Stomach (tissue), 19 donors: ENCODE measurements at places on chromosomes 4 and X. TPM values are rescaled to one million over a fixed set of nuclear protein-coding genes. Genes with fewer than 3 reads are reported as not detected.

DNA sequence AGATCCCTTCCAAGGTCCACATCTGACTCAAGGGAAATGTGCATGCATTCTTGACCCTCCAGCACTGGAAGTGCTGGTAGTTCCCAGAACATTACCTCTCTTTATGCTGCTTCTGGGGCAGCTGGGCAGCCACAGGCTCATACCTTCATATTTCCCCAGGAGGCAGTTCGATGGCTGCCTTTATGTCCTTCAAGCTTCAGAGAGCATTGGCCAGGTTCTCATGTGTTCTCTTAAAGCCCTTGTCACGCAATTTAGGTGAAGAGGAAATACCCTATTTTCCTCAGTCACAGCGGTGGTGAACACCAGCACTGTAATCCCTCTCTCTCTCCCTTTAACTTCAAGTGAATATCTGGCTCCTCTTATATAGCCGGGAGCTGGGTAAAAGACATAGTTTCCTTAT is 134.3 kb downstream of the MID1IP1 start:
- no peaks in the 10 kb centered on the region for H3K4me1 ChIP-seq
- no peak overlapping the region for H3K4me3 ChIP-seq
- H3K27me3 ChIP-seq, result no peaks in the 10 kb centered on the region
- DNase-seq, result no peak
- H3K27ac ChIP-seq, result no peak overlapping the region

DNA sequence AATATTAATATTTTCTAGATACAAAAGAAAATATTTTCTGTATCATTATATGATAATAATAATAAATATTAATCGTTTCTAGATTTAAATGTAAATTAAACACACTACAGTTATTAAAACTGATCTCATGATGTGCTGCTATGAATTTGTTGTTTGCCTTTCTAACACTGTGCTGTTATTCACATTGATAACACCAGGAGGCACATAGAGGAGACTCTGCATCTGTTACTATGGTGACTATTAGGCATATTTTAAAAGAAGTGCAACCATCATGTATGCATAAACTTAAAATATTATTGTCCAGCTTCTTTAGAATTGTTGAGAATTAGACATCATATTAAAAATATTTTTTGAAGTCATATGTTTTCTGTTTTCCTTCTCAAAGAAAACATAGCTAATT is 11.8 kb upstream of the PDGFC start:
- no peak overlapping the region for H3K27ac ChIP-seq
- no peaks in the 10 kb centered on the region for H3K27me3 ChIP-seq
- no peaks in the 10 kb centered on the region for H3K36me3 ChIP-seq
- H3K4me1 ChIP-seq, result no peaks in the 10 kb centered on the region
- no peak overlapping the region for H3K4me3 ChIP-seq
- peak; percentile 26 for DNase-seq

DNA sequence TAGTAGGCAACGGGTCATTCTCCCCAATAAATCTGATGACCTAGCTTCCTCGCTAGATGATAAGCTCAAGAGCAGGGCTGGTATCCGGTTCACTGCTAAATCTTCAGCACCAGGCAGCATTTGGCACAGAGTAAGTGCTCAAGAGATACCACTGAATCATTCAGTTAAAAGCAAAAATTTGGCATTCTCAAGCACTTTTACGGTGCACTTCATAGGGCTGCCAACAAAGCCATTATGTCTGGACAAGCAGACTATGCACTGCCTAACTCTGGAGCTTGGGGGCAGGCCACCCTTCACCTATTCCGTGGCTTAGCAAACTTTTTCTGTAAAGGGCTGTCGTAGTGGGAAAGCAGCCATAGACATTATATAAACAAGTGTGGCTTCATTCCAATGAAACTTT is 23.8 kb upstream of the CXorf38 start:
- H3K4me3 ChIP-seq, result no peak overlapping the region
- H3K27me3 ChIP-seq, result no peaks in the 10 kb centered on the region
- H3K36me3 ChIP-seq, result peaks cover 57% of the 10 kb centered on the region
- DNase-seq, result no peak
- peaks cover 5% of the 10 kb centered on the region for H3K4me1 ChIP-seq

GRCh38 chrX:73767017-73767416 is 204.0 kb downstream of the CHIC1 start:
- H3K36me3 ChIP-seq, result no peaks in the 10 kb centered on the region
- peaks cover 12% of the 10 kb centered on the region for H3K27me3 ChIP-seq
- no peak for DNase-seq
- no peaks in the 10 kb centered on the region for H3K4me1 ChIP-seq
- no peak overlapping the region for H3K27ac ChIP-seq

DNA sequence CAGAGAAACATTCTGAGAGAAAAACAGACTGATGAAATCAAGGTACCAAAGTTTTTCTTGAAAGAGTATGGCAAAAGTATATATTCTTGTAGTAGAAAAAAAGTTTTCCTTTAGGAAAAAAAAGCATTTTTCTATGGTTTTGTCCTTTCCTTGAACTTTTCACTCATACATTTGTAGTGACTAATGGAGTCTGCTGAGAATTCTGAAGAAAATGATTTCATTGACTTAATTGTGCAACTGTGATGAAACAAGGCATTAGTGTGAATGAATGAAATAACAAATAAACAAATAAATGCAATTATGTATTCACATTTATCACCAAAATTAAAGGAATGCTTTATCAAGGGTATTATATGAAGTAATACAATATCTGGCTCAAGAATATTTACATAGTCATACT is 5.7 kb downstream of the CSN1S1 start:
- no peak overlapping the region for H3K27ac ChIP-seq
- no peak for DNase-seq
- no peaks in the 10 kb centered on the region for H3K36me3 ChIP-seq
- H3K27me3 ChIP-seq, result no peaks in the 10 kb centered on the region
- H3K4me1 ChIP-seq, result no peaks in the 10 kb centered on the region

- no peak overlapping the region for H3K4me3 ChIP-seq
- no peak for DNase-seq
- H3K36me3 ChIP-seq, result no peaks in the 10 kb centered on the region
- H3K27me3 ChIP-seq, result no peaks in the 10 kb centered on the region
These were observed 219.3 kb downstream of the TRAM1L1 start for GRCh38 chr4:116866106-116866505.

GRCh38 chr4:38678078-38678477 is 14.1 kb downstream of the KLF3 start:
- H3K4me1 ChIP-seq, result peaks cover 100% of the 10 kb centered on the region
- DNase-seq, result peak; percentile 38
- H3K27me3 ChIP-seq, result no peaks in the 10 kb centered on the region
- peak overlapping the region; percentile 100 for H3K27ac ChIP-seq
- H3K4me3 ChIP-seq, result no peak overlapping the region

DNA sequence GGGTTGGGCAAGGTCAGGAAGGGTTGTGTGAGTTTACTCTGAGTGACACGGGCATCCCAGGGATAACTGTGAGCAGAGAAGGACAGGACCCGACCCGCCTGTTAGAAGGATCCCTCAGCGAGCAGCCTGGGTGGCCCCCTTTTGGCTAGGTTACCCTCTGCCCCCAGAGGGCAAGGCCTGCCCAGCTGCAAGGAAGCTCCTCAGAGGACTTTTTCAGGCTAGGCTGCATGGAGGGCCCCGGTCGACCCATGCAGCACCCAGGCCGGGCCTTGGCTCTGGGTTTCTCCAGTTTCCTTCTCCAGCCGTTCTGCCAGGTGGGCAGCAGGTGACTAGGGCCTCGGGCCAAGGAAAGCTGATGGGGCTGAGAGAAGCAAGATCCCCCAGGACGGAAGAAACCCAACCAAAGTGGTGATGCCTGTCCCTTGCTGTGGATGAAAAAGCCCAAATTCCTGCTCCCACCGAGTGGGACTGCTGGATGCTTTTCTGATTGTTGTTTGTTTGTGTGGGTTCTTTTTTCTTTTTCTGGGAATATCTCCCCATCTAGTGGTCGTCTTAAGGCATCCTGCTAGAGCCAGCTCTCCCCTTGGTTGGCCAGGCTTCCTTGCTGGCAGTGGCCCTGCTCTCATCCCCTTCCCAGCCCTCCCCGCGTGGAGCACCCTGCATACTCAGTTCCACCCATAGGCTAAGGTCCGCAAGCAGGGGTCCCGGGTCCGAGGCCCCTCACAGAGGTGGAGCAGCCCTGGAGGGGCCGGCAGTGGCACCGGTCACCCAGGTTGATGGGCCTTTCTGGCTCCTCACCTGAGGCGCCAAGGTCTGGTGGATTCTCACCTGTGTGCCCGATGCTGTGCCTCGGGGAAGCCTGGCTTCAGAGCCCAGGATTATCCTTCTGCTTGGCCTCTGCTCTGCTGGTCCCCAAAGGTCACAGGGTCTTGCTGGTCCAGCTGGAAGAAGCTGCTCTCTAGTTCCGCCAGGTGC is 1.8 kb downstream of the ZFP92 start:
- H3K27ac ChIP-seq, result no peak overlapping the region
- no peak overlapping the region for H3K4me3 ChIP-seq
- peaks cover 10% of the 10 kb centered on the region for H3K4me1 ChIP-seq
- H3K27me3 ChIP-seq, result no peaks in the 10 kb centered on the region

- H3K4me1 ChIP-seq, result no peaks in the 10 kb centered on the region
- no peak for DNase-seq
- H3K36me3 ChIP-seq, result no peaks in the 10 kb centered on the region
- H3K27me3 ChIP-seq, result no peaks in the 10 kb centered on the region
- no peak overlapping the region for H3K4me3 ChIP-seq
These were observed 196.0 kb upstream of the RBPJ start for GRCh38 chr4:26124753-26125321.

DNA sequence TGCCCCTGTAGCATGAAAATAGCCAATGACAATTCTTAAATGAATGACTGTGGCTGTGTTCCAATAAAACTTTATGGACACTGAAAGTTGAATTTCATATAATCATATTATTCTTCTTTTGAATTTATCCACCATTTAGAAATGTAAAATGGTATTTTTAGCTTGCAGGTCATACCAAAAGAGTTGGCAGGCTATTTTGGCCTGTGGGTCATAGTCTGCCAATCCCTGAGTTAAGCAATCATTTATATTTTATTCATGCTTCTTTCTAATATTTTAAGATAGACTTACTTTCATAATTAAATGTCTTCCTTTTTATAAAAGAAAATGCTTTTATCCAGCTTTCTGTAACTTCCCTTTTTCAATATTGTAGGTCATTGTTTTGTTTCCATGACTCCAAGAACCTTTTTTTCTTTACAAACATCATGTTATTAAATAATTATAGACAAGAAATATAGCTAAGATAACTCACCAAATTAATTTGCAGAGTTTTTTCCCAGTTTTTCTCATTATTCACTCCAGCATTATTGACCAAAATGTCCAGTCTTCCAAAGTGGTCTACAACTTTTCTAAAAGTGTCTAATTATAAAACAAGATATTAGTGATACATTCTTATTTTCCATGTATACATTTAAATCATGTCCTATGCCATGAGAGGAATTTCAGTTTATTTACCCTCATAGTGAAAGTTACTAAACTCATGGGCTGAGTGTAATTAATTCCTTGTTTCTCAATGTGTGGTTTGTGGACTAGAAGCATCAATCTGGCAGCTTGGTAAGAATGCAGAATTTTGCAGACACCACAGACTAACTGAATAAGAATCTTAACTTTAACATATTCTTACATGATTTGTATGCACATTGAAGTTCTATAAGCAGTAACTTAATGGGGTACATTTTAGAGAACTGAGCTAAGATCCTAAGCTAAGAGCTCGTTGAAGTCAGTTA is 4.5 kb downstream of the HPGD start:
- no peaks in the 10 kb centered on the region for H3K36me3 ChIP-seq
- no peak overlapping the region for H3K27ac ChIP-seq
- no peaks in the 10 kb centered on the region for H3K27me3 ChIP-seq
- H3K4me3 ChIP-seq, result no peak overlapping the region
- peaks cover 13% of the 10 kb centered on the region for H3K4me1 ChIP-seq

DNA sequence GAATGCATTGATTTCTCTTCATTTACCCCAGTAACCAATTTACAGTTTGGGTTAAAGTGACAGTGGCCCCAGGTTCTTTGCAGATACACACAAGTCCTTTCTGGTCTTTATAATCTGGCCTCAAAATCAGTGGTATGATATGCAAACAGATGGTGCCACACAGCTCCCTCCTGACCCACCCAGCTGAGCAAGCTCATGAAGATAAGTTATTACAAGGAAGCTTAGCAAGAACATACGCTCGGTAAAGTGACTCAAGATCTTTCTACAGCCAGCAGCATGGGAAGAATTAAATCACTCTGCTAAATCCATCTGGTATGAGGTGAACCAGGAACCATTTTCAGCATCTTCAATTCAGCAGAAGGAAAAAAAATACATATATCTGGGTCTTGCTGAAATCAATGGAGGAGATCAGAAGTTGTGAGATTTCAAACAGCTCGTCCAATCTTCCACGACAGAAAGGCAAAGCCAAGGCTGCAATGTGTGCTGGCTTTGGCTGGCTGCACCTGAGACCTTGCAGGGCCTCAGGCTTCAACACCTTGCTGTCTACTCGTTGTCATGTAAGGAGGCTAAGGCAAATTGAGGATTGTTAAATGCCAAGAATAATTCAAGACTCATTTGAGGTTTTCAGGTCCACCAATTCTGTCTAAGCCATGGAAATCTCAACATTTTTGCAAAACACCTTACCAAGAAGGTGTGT is 28.2 kb downstream of the SEL1L3 start:
- no peaks in the 10 kb centered on the region for H3K27me3 ChIP-seq
- no peak for DNase-seq
- H3K4me1 ChIP-seq, result peaks cover 28% of the 10 kb centered on the region
- no peak overlapping the region for H3K4me3 ChIP-seq
- peaks cover 15% of the 10 kb centered on the region for H3K36me3 ChIP-seq

DNA sequence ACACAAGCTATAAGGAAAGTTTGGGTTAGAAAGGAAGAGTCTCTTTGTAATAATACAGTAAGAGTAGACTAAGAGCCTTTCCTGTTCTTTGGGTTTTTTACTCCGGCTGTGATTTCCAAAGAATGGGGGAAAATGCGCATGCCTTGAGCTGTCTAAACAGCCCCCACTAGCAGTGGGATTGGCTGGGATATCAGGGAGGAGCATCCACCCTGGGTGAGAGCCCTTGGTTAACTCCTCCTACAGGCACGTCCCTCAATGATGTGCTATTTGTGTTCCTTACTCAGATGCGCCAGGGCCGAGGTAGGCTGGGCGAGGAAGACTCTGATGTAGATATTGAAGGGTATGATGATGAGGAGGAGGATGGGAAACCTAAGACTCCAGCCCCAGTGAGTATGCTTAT is 74.0 kb upstream of the OGT start:
- DNase-seq, result no peak
- no peak overlapping the region for H3K27ac ChIP-seq
- no peaks in the 10 kb centered on the region for H3K27me3 ChIP-seq
- H3K4me3 ChIP-seq, result no peak overlapping the region
- peaks cover 94% of the 10 kb centered on the region for H3K36me3 ChIP-seq

DNA sequence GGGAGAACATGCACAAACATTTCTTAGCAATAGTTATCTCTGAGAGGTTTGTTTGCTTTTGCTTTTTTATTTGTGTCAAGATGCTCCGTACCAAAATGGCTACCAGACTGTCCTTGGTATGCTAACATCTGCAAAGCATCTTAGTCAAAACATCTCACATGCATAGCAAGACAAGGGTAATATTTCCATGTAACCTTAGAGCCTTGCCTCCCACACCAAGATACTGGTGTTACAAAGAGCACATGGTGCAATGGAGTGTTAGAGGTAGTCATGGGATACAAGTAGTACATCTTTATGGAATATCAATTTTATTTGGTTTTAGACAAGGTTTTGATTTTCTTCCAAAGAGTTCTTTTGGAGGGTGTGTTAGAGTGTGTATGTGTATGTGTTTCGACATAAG is 109.7 kb downstream of the NR3C2 start:
- no peaks in the 10 kb centered on the region for H3K27me3 ChIP-seq
- DNase-seq, result no peak
- H3K36me3 ChIP-seq, result no peaks in the 10 kb centered on the region

GRCh38 chr4:17595471-17596005 is 18.5 kb downstream of the LAP3 start:
- H3K27me3 ChIP-seq, result no peaks in the 10 kb centered on the region
- H3K27ac ChIP-seq, result no peak overlapping the region
- H3K36me3 ChIP-seq, result peaks cover 100% of the 10 kb centered on the region
- DNase-seq, result peak; percentile 24
- H3K4me1 ChIP-seq, result no peaks in the 10 kb centered on the region

UGT2B10 gene
- not detected for total RNA-seq

COL25A1 gene
- not detected for total RNA-seq

H2BW2 gene
- total RNA-seq, result not detected
